ENCODE measurements at places on chromosomes 5 and 9.

- DNase-seq = no peak
Measured at GRCh38 chr5:143836161-143836725, 24.3 kb downstream of the HMHB1 start.

- no peak for DNase-seq
Measured at GRCh38 chr5:149550268-149550583, 1.0 kb downstream of the CSNK1A1 start.

DNA sequence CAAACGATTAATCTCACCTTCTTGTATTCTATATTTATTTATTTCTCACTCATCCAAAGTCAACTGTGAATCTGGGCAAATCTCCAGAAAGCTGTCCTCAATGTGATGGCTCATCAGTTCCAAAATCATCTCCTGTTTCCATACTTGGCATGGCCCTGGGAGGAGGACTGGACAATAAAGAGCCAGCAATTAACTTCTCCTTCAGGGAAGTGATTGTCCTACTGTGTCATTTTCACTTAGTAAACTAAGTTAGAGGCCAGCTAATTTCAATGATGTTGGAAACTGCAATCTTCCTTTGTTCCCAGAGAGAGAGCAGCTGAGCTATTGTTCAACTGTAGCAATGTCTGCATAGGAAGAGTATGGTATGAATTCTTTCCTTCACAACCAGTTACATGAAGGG, 17.5 kb downstream of the CDH12 start:
- peak; percentile 75 for DNase-seq

GRCh38 chr5:175319199-175319598, 124.8 kb downstream of the DRD1 start:
- DNase-seq = no peak

- no peak for DNase-seq
Measured at GRCh38 chr5:37631939-37632338, 207.9 kb downstream of the GDNF start.
